ENCODE measurements at places on chromosomes 13 and 19.

DNA sequence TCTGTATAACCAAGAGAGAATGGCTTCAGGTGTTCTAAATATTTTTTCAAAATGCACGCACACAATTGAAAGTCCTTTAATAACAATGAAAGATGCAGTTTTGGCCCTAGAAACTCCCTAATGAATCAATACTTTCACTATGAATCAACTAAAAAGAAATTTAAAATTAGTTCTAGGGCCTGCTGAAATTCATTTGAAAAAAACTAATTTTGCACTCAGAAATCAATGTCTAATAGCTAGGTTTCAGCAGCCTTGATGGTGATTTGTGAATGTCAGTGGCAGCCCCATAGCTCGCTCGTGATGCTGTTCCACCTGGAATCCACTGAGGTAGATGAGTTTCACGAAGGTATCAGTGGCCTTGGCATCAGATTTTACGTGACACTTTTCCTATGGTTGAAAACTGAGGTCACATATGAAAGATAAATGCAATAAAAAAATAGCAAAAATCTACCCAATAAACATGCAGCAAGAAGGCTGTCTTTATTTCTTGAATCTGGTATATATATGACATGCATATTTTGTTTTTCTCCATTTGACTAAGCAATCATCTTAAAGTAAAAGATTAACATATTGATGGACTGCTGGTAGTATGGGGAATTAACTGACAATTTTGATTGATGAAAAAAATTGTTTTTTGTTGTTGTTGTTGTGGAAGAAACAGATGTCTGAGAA lies 141.0 kb downstream of the AKAP11 start:
- DNase-seq = no peak

DNA sequence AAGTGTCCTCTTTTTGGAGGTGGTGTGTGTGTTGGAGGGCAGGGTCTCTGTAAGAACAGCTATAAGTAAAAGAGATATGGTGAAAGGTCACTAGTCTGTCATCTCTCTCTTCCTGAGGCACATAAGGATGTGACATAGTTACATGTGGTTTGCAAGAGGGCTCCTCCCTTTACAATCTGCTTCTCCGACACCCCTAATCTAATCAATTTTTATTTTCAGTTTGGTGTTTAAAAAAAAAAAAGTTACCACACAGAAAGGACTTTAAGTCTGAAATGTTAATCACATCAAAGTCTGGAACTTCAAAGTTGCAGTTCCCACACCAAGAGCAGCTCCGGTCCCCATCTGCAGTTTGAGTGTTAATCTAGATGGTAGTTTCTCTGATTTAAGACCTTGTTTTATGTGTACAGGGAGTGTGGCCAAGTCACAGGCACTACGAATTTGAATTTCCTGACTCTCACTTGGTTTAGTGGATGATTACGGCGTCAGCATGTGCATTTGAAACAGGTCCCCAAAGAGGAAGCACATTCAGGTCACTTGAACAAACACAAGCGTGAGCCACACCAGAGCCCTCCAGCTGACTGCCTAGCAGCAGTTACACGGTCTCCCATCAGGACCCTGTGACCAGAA lies 53.1 kb downstream of the FOXO1 start:
- DNase-seq = no peak

GRCh38 chr13:51738226-51738905 lies 65.6 kb downstream of the DHRS12 start:
- no peak for DNase-seq

GRCh38 chr13:38483623-38484022 lies 134.0 kb downstream of the UFM1 start:
- no peak for DNase-seq

DNA sequence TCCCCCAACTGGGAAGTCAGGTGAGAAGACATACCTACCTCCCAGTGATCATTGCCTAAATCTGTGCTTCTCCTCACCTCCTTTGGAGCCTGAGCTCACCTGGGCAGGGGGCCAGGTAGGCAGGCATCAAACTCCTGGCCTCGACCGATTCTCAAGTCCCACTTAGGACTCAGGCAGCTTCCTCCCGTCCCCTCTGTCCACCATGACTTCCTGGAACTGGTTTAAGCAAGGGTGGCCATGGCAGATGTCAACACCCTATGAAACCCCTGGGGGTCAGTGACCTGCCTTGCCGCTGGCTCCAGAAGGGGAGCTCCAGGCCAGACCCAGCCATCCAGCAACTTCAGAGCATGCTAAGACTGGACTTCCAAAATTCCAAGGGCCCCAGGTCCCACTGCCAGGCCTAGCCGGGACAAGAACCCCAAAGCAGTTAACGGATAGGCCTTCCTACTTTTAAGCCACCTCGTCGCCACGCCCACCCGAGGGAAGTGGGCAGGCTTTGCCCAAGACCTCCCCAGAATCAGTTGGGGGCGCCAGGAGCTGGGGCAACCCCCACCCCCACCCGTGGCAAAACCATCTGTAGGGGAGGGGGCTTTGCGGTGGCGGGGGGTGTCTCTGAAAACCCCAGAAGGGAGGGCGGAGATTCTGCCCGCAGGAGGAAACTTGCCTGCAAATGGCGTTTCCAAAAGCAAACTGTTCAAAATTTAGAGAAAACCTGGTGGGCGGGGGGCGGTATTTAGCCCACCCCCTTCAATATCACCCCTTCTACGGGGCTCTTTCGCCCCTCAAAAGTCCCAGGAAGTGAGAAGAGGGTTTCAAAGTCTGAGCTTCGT lies 657 bp downstream of the PLIN3 start:
- DNase-seq = no peak

Measured in fibroblast of skin of left biceps (primary cell).